ENCODE measurements at places on chromosomes 12 and 14.

DNA sequence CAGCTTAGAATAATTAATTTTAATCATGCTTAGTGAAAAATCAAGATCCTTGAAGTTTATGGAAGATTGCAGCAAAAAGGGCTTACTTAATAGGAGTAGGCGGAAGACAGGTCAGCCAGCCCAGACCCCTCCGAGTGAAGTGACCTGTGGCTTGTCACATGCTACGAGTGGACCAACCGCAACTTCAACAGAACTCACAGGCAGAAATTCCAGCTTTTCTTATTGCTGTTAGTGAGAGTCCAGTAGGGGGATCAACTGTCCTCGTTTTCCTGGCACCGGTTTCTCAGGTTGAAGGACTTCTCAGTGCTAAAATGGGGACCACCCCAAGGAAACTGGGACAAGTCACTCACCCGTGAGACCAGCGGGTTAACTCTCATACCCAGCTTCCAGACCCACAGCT, 72.9 kb downstream of the ACACB start:
- DNase-seq, result no peak

- DNase-seq, result no peak
Observed at GRCh38 chr12:112124918-112125249, 476 bp upstream of the TRAFD1 start.

DNA sequence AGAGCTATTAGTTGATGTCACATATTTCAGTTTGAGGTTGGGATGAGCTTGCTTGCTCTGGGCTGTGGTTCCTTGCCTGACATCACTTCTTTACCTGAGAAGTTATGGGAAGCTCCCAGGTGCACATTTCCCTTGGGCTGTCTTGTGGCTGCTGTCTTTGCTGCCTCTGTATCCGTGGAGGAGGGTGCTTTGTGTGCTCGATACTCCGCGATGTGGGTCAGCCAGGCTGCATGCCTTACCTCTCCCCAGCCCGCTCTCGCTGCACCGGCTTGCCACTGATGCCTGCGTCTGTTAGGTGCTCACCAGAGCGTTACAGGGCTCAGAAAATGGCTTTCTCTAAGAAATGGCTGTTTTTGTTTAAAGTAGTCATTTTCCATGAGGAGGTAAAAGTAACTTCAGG, 19.6 kb downstream of the PELI2 start:
- DNase-seq, result no peak

DNA sequence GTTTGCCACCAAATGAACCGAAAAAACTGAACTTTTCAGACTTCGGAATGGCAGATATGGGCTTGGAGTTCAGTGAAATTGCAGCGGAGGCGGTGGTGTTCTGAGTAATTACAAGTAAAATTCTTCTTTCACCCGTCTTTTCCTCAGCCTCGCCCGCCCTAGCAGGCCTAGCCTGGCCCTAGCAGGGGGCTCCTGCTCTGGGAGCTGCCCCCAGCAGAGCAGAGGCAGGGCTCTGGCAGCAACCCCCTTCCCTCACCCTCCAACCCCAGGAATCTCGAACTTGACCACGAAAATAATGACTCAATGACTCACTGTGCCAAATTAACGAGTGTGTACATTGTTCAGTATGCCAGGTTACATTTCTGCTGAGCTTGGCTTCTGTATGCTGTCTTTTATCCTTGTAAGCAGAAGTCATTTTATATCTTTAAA, 1.1 kb downstream of the PAPLN start:
- no peak for DNase-seq

- no peak for DNase-seq
Observed at GRCh38 chr12:103850429-103850828, 9.4 kb upstream of the NT5DC3 start.

DNA sequence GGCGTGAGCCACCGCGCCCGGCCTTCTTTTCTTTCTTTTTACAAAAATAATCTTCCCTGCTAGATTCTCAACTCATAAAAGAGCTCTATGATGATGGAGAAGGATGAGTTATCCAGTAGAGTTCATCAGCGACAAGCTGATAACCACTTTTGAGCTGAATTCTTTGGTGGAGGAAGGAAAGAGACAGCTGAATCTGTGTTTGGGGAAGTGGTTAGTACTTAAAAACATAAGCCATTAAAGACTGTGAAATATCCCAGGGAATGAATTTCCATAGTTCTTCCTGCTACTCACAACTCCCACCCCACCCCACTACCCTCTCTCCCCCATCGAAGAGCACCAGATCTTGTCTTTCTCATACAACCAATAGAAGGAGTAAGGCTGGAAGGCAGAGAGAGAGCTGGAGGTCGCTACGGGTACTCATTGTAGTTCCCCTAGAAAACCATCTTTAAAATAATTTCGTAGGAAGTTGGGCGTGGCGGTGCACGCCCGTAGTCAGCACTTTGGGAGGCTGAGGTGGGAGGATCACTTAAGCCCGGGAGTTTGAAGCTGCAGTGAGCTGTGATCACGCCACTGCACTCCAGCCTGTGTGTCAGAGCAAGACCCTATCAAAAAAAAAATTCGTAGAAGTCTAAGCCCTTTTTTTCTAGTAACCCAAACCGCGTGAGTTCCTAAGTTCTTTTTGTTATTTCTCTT, 647 bp upstream of the ESPL1 start:
- peak; percentile 26 for DNase-seq

DNA sequence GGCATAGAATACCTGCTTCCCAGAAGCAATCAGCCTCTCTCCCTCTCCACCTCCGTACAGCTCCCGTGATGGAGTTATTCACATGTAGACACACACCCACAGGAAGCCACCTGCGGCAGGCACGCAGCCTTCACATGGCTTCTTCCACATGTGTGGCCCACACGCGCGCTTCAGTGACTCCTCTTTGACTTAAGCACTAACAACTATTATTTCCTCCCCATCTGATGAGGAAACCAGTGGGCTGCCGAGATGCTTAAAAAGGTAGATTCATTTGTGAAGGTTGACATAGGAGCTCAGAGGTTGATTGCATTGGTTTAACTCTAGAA, 69.3 kb downstream of the PRMT8 start:
- no peak for DNase-seq

DNA sequence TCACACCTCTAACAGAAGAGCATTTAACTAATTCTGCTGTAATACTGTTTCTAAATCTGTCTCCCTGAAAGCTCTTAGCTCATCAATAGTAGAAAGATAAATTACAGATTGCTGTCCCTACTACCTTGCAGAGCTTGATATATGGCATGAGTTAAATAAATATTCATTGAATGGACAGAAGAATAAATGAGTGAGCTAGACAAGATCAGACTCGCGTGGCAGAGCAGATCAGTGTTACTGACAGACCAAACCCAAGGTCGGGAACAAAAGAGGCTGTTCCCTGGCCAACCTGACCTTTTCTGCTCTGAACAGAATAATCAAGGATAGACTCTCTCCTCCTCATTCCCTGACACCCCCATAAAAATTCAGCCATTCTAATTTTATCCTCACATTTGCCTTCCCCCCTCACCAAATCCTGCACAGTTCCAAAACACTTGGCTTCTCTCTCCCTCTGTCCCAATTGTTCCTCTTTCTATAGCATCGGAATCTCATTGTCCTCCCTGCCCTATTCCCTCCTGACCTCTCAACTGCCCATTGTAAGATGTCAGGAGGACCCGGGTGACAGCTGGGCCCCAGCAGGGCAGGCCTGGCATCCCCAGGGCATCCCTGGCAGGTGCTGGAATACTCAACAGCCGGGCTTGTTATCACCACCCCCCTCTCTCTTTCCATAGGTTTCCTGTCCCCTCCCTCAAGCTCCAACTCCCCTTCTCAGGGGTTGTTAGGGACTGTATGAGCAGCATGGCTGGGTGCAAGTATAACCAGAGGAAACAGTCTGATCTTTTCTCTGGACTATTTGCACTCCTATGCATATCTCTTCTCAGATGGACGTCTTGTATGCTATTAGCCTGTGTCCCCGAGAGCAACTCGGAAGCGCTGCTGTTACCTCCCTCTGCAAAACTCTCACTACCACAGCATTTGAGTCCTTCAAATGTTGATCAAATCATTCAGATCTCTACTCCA, 19.9 kb downstream of the NEUROD4 start:
- no peak for DNase-seq

DNA sequence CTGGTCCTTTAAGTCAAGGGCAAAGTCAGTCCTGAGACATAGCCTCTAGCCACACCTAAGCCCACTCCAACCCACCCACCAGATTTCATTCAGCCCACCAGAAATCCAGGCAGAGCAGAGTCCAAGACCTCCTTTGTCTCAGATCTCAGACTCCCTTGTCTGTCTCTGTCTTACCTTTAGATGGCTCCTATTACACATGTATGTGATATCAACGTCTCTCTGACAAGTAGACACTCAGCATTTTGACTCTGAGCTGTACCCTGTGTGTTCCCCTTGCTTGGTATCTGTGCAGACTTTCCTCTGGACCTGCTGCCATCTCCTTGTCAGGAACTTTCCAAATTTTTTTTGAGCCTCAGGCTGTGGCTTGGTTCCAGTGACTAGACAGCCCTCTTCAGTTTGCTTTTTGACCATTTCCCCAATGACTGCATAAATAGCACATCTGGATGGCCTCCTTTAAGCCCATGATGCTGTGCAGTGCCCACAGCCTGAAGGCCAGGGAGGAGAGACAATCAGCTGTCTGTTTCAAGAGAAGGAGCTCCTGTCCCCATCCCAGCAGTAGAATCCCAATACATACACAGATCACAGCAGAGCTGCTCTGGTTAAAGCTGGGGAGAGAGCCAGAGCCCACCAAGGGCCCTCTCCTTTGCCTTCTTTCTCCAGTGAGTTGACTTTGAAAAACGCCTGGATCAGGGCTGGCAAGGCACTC, 7.0 kb downstream of the POU6F1 start:
- DNase-seq, result no peak

DNA sequence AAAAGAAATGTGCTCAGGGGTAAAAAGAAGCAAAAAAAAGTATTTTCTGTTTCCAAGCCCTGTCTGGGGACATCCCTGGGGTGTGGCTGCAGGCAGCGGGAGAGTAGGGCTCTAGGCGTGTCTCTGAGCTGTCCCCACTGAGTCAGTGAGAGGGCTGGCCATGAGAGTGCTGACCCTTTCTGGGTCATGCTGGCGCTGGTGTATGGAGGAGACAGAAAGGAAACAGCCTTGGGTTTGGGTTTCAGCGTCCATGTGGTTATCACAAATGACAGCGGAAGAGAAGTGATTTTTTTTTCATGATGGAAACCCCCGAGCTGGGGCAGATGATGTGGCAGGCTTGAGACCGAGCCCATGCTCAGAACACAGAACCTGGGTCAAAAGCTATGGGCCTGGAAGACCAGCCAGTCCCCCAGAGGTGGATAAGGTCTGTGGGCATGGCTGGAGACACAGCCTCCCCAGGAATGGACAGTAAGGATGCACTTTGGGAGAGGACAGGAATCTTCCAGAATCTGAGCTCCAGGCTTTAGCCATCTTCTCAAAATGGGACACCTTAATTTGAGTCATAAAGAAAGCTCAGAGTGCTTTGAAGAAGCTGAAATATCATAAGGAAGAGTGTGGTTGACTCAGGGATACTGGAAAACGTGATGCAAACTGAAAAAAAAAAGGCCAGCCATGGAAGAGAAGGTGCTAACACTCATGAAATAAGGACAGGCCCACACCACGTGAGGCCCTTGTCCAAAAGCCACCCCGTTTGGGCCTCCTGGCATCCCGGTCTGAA, 36.2 kb downstream of the SYNE3 start:
- DNase-seq, result no peak

DNA sequence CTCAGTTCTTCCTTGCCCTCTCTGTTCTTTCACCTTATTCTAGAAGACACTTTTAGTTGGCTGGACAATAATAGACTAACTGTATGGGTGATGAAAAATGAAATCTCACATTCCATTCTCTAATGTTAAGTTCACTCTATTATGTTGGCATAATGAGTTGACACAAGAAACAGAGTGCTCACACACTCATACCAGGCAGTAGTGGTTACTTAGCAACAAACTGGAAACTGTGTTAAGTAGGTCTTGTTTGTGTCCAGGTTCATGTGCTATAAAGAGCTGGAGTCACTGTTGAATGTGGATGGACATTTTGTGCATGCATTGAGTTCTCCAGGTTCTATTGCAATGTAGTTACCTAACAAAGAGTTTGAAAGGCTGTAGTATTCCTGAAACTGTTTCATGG, 16.9 kb upstream of the PPP4R4 start:
- DNase-seq, result no peak

DNA sequence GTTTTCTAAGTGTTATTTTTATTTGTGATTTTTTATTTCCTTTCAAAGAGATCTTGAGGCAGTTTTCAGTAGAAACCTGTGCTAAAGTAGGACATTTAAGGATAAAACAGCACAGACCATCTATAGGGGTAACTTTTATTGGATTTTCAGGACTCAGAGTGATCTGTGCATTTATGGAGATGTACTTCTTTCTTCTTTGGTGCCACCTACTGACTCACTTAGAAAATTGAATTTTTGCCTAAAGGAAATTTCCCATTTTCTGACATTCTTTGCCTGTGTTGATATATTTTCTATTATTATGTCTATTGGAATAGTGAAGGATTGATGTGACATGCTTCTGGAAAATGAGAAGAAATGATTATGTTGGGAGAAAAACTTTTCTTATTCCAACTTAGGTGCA, 113.0 kb downstream of the UNC79 start:
- no peak for DNase-seq

GRCh38 chr12:111437816-111438454, 32.2 kb downstream of the SH2B3 start:
- DNase-seq, result no peak

- DNase-seq, result no peak
Observed at GRCh38 chr12:92034083-92034482, 111.6 kb downstream of the BTG1 start.

DNA sequence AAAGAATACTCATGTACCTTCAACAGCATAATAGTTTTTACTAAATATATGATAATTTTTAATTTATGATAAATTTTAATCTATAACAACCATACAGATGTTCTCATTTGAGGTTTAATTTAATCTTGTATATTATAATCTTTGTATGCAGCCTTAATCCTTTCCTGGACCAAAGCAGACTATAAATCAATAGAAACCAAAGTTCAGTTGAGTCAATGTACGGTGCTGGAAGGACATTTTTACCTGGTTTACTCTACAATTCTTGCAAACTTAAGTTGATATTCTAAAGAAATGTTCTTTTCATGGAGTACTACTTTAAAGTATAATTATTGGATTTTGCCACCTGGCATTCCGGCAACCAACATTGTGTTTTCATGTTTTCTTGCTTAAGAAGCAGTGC, 118.0 kb downstream of the STAB2 start:
- DNase-seq, result no peak

DNA sequence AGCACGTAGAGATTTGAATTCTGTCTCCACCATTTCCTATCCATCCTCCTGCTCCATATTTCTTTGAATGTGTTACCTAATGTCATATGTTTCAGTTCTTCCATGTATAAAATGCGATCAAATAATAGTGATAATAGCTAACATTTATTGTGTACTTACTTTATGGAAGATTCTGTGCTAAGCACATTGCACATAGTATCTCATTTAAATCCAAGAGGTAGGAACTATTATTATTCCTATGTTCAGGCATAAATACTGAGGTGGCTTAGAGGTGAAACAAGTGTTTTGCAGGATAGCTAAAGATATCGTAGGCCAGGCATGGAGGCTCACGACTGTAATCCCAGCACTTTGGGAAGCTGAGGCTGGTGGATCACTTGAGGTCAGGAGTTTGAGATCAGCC, 17.5 kb upstream of the AICDA start:
- DNase-seq, result no peak

GRCh38 chr14:80658733-80659132, 282.8 kb downstream of the CEP128 start:
- DNase-seq, result no peak

All from right hindlimb (tissue), 1 donor.